ENCODE measurements at places on chromosomes 7 and 10.

- DNase-seq: no peak
Measured at GRCh38 chr7:88363249-88363648, 56.6 kb upstream of the STEAP4 start.

GRCh38 chr7:124031919-124032318, 948 bp downstream of the TMEM229A start:
- DNase-seq: no peak

DNA sequence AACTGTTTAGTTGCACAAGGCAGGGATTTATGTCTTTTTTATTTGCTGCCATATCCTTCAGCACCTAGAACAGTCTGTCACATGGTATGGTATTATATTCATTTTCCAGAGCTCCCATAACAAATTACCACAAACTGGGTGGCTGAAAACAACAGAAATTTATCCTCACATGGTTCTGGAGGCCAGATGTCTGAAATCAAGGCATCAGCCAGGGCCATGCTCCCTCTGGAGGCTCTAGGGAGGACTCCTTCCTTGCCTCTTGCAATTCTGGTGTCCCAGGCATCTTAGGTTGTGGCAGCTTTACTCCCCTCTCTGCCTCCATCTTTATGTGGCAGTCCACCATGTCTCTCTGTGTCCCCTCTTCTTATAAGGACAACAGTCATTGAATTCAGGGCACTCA, 43.1 kb downstream of the MET start:
- peak; percentile 76 for DNase-seq

DNA sequence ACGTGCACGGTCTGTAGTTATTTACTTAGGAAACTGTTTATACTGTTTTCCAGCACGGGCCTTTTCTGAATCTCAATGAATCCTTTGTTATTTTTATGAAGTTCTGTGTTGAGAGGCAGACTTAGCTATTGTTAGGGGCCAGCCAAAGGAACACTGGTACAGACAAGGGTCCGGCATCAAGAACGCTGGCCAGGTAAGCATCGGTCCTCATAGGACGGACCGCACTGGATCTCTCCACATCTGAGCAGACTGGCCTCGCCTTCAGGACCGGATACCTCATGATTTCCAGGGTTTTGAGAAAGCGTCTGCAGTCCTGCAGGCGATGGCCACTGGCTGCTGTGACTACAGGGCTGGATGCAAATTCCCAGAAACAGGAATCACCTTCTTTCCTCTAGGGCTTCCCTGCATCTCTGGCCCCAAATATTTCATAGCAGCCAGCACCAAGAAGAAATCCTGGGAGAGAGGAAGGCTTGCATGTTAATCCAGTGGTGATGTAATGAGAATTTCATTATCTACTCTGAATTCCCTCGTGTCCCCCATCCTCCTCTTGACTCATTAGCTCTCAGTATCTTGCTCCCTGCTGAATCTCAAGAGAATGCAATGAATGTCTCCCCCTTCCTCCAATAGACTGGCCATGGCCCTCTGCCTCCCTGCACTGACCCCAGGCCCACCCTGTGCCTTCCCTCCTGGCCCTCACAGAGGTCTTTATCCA, 325.4 kb upstream of the NPVF start:
- DNase-seq: no peak

DNA sequence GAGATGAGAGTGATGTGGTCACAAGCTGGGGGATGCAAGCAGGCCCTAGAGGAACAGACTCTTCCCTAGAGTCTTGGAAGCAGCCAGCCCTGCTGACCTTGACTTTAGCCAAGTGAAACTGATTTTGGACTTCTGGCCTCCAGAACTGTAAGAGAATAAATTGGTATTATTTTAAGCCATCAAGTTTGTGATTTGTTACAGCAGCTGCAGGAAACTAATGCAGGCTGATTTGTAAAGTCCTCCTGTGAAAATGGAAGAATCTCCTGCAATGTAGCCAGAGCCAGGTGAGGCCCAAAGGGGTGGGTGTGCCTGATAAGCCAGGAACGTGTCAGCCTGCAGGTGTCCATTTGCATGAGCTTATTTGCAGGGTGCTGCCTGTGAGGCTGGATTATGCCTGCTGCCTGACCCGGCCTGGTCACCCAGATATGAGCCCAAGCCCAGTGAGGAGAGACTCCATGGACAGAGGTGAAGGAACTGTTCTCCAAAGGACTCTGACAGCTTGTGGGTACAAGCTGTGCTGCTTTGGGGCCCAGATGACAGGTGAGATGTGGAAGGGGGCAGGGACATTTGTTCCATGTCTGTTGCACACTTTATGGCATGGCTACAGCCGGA, 24.6 kb upstream of the PLEKHA1 start:
- DNase-seq: no peak

DNA sequence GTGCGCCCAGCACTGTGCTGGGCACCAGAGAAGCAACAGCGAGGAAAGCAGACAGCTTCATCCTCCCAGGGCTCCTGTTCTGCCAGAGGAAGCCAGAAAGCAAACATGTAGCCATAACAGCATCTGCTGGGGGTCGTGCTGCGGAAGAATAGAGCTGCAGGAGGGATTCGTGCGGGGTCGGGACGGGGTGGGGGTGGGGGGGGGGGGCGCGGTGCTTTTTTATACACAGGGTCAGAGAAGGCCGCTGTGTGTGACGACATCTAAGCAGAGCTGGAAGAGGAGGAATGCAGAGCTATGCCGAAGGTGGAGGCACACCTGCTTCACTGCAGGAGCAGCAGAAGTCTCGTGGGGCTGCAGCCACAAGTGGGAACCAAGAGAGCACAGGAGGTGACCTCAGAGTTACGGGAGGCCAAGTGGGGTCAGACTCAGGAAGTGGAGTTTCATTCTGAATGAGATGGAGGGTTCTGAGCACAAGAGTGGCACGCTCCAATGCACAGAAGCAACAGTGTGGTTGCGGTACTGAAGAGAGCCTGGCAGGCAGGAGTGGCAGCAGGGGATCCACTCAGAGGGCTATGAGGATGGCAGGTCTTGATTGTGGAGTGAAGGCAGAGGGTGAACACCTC, 11.1 kb downstream of the PKD1L1 start:
- no peak for DNase-seq

DNA sequence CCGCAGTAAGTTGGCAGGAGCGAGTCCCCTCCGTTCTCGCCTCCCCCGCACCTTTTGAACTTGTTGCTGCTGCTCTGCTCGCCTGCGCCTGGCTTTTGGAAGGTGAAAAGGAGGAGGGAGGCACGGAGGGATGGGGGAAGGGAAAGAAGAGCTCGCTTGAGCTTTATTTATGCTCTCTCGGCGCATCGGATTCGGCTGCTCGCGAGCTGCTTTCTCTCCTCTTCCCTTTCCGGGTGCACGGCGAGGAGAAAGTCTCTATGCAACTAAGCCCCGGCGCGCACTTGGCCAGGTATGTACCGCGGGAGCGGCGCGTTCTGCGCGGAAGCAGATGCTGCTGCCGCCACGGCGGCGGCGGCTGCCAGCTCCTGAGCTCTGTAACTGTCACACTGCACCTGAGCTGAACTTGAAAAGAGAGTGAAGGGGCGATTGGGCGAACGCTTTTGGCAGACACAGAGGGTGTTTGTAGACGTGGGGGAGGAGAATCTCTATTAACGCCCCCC, 551 bp downstream of the KCND2 start:
- peak; percentile 12 for DNase-seq

GRCh38 chr7:47128700-47129099, 453.2 kb downstream of the TNS3 start:
- no peak for DNase-seq

GRCh38 chr10:102419269-102420180, 940 bp upstream of the PSD start:
- no peak for DNase-seq

- no peak for DNase-seq
Measured at GRCh38 chr10:89134963-89135362, 72.2 kb downstream of the CH25H start.

DNA sequence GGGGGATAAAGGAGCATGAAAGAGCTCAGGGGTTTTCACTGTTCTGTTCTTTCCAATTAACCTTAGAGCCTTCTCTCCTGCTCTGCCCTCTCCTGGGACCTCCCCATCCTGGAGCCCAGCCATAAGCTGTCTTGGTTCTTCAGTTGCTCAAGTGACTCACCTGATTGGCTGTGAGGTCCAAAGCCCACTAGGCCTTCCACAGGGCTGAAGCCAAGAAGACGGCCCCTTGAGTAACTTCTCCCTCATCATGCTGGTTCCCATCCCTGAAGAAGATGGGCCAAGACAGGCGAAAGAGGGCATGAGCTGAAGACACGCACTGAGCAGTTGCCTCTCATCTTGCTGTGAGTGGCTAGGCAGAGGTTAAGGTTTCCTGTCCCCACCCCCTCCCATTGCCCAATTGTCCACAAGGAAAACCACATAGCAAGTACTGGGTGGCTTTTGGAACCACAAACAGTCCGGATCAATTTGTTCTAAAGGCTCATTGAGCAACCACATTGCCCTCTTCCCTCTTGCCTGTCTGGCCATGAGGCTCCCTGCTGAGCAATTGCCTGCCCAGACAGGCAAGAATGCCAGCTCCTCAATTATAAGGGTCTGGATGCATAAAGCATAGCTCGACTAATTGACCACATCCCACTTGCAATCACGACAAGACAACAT, 43.9 kb upstream of the GPAM start:
- DNase-seq: peak; percentile 7

DNA sequence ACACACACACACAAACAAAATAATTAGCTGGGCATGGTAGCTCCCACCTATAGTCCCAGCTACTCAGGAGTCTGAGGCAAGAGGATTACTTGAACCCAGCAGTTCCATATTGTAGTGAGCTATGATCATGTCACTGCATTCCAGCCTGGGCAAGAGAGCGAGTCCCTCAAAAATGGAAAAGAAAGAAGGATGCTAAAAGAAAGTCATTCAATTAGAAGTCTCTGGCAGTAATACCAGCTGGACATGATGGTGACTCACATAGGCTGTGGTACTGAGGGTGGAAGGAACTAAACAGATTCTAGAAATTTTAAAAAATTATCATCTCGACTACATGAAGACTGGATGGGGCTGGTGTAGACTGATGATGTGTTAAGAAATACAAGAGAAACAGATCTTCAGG, 385.3 kb downstream of the ETV1 start:
- DNase-seq: peak; percentile 9

DNA sequence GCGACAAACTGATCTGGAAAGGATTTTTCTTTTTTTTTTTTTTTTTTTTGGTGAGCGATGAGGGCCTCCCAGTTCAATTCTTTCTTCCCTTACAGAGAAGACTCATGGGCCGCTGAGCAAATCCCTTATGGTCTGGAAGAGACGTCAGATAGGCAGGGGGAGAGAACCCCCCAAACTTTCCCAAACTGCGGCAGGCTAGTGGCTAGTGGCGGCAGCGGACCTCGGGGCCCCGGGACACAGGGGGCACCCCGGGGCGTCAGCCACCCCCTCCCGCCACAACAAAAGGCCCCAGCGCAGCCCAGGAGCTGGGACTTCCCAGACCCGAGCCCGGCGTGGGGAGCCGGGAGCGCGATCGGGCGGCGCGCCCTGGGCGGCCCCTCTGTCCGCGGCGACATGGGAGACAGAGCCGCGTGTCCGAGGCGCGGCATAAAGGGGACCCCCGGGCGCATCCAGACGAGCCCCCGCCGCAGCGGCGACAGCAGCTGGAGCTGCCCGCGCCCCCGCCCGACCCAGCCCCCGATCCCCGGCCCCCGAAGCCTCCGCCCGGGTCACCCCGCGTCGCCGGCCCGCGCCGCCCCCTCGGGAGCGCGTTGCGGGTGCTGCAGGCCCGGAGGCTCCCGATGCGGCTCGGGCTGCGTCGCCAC, 755 bp downstream of the FAM171A1 start:
- peak; percentile 59 for DNase-seq

DNA sequence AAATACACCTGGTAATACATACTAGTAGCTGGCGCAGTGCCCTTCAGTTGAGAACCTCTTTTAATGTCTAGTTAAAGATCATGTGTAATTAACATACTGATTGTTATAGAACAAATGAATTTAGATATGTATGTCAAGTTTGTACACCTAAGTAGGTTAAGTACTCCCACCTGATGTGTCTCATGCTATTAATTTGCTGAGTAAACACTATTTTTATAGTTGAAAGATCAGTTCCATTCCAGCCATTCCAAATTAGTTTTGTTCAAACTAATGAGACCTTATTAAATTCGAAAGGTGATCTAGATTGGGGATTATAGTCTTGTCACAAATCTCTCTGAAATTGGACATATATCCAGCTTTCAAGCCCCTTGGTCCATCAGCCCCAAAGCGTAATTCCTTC, 710.0 kb downstream of the LRMDA start:
- no peak for DNase-seq

DNA sequence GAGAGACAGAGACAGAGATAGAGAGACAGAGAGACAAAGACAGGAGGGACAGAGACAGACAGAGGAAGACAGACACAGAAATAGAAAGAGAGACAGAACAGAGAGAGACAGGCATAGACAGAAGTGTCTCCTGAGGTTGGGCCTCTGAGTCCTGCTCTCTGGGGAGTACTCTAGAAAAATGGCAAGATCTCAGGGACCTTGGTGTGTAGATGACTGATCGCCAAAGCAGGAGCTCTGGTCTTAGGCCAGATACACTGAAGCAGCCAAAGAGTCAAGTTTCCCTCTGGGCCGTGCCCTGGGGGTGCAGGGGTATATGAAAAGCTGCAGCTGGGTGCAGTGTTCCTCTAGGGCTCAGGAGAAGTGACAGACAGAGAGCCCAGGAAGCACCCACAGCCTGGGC, 176.6 kb upstream of the TNS3 start:
- peak; percentile 71 for DNase-seq

- DNase-seq: no peak
Measured at GRCh38 chr10:35092851-35093250, 2.7 kb upstream of the CUL2 start.

DNA sequence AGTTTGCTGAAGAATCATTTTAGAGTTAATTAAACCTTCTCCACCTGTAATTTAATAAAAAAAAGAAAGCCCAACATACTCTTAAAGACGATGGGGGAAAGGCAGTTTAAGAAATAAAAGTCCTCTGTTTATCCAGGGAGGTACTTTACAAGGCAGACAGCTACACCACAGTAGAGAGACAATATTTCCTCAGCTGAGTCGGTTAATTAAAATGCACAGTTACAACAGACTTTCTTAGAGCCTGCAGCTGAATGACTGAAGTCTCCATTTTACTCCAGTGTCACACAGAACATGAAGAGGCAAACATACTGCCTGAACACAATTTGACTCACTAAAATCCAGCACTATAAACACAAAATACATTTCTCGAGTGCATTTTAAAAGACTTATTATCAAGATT, 15.1 kb downstream of the LRRTM3 start:
- no peak for DNase-seq

- DNase-seq: peak; percentile 45
Measured at GRCh38 chr7:79298145-79298760, 155.2 kb downstream of the MAGI2 start.

- no peak for DNase-seq
Measured at GRCh38 chr10:129502448-129502847, 35.4 kb downstream of the MGMT start.

GRCh38 chr7:149732111-149732561, 41.3 kb downstream of the ZNF467 start:
- DNase-seq: no peak

GRCh38 chr7:128459394-128459878, 3.8 kb downstream of the HILPDA start:
- peak; percentile 83 for DNase-seq
